ENCODE measurements at places on chromosomes 7 and 10.

GRCh38 chr7:79949778-79950177 is 184.9 kb upstream of the GNAI1 start:
- DNase-seq: no peak

DNA sequence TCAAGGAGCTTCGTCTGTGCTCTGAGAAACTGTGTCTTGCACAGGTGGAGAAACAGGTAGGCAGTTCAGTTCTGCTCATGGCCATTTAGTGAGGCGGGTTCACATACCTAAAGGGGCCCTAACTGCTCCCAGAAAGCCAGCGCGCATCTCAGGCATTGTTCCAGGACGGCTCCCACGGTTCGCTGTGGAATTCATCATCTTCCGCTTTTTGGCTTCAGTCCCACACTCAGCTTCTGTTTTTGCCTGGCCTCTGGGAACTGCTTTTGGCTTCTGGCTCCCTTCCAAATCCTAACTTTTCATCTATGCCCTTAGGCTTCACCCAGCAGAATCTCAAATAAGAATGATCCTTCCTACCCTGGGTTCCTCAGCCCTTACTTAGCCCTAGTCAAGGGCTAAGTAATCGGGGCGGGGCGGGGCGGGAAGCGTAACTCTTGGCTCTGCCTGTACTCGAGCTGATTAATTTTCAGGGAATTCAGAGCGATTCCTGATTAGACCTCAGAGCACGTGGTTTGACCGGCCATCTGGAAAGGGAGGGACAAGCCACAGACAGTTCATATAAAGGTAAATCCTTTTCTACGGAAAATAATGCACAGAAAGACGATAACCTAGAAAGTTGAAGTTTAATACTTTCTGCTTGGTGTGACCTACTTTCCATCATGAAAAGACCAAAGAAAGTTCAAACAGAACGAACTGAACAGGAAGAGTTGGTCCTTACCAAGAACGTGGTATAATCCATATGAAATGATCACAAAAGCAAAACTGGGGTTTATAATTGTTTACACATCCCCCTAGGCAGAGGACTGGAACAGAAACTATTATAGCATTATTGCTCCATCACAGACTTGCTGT is 105.7 kb downstream of the ST8SIA6 start:
- DNase-seq: peak; percentile 63

DNA sequence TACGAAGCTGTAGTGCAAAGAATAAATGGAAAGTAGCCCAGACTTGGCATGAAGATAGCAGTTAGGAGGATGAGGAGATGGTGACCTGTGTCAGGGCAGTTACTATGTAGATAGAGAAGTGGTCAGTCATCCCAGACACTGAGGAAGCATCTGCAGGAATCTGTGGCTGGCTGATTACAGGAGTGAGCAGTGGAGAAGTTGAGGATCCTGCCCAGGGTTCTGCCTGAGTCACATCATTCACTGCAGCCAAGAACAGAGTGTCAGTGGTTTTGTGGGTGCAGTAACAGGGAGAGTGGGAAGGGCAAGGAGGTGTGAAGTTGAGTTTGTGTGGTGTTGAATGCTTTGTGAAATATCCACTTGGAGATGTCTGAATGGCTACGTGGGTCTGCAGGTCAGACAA is 676.4 kb upstream of the NRP1 start:
- DNase-seq: no peak

- no peak for DNase-seq
These were observed 22.4 kb downstream of the RALA start for GRCh38 chr7:39645482-39646407.

- DNase-seq: peak; percentile 46
These were observed 140.0 kb downstream of the PTPRN2 start for GRCh38 chr7:158447506-158448171.

All from NCI-H146 (cell line).